Activated T-cell treated with anti-CD3 and anti-CD28 coated beads, Interleukin-2, amount 50 U/mL, for 4 hours (primary cell): ENCODE measurements at places on chromosomes 3 and 15. TPM values are rescaled to one million over a fixed set of nuclear protein-coding genes. Genes with fewer than 3 reads are reported as not detected.

- no peak for DNase-seq
Observed at GRCh38 chr15:22258398-22259150, 178.2 kb downstream of the OR4M2 start.

GRCh38 chr3:26703519-26703918, 80.9 kb downstream of the LRRC3B start:
- no peak for DNase-seq

Gene PLA2G4F
- total RNA-seq, result 0.30 TPM

- DNase-seq, result no peak
Observed at GRCh38 chr15:74789741-74790079, 7.8 kb downstream of the CSK start.

Gene IL17RE
- 0.73 TPM for total RNA-seq

DNA sequence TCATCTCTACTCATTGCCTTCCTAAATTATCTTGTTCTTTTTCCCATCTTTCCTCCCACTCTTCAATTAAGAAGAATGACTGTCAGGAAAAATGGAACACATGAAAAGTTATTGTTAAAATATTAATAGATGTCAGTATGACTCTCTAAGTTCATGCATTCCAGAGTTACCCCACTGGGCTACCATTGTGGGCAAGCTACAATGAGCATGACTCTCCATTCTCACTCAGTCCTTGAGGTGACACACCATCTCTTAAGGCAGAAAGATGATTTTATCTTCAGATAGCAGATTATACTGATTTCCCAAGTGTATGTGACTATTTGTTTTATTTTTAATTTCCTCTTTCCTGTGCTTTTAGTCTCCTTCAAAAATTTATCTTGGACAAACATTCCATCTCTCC, 144.3 kb downstream of the ALCAM start:
- no peak for DNase-seq

DNA sequence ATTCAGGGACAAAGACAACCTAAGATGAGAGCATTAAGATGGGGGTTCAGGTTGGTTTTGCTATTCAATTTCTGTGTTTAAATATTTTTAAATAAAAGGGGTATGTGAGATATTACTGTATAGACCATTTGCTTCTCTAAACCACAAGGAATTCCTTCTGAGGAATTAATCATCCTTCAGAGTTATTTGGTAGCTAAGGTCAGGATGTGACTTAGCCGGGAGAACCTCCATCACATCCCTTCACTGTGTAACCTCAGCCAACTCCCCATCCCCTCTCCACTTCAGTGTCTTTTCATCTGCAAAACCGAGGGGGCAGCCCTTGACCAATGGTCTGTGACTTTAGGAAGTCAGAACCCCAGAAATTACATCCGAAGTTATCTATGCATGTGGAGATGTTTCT, 48.7 kb upstream of the SKOR1 start:
- no peak for DNase-seq

- no peak for DNase-seq
Observed at GRCh38 chr3:111857474-111857873, 1.6 kb upstream of the PHLDB2 start.

DNA sequence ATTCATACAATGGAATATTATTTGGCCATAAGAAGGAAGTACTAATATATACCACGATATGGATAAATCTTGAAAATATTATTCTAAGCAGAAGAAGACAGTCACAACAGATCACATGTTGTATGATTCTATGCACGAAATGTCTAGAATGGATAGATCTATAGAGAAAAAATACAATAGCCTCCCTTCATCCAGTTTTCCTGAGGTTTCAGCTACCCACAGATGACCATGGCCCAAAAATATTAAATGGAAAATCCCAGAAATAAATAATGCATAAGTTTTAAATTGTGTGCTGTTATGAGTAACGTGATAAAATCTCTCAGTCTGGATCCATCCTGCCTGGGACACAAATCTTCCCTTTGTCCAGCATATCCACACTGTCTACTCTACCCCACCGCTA, 162.2 kb upstream of the ST8SIA2 start:
- no peak for DNase-seq

DNA sequence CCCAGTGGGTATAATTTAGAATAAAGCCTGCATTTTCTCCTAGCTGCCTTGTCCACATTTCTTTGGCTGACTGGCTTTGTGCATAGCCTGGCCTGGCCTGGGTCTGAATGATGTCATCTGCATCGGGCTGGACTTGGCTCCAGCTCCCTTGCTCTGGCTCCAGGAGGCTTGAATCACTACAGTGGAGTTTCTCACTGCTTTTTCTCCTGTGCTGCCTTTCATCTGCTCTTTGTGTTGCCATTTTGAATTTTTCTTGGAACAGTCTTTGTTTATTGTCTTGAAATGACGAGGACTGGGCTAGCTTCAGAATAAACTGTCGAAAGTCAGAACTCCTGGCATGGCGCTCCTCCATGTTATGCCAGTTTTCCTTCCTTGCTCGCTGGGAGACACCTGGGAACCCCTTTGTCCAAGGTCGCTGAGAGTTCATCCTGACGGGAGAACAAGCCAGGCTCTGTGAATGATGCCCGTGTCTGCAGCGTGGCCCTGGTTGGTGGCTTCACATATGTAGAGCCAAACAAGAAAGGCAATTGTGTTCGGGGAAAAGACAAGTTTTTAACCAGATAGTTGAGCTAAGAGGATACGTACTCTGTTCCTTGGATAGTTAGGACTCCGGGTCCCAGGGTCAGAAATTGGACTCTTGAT, 258.9 kb downstream of the PDZRN3 start:
- DNase-seq, result no peak

GRCh38 chr3:152069871-152070270, 196.4 kb downstream of the SUCNR1 start:
- no peak for DNase-seq

DNA sequence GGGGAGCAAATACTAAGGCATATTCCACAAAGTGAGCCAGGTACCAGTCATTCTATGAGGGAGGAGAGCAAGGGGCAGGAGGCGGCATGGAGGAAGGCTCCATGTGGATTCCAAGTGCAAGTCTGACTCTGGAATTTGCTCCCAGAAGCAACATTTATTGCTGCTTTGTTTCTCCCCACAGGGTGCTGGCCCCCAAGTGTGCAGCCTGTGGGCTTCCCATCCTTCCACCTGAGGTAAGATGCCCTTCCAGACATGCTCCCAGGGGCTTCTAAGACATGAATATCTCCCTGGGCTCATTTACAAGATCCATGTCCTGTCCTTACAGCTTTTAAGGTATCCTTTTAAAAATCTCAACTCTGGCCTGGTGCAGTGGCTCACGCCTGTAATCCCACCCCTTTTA, 15.9 kb upstream of the SACM1L start:
- no peak for DNase-seq

Gene CCNB2
- total RNA-seq, result 1.8 TPM

DNA sequence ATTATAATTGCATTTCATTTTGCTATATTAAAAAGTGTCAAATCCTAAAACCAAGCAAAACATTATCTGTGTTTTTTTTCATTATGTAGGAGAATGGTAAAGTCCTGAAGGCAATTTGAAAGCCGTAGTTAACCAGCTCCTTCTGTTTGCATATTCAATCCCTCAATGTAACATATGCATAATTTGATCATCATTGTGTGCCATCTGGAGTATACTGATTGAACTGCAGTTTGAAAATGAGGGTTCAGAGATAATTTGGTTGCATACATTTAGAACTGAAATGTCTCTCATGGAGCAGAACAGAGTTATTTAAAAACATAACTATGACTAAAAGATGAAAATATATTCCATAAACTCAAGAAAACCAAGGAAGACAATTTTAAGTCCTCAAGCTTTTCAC, 518.6 kb downstream of the GBE1 start:
- no peak for DNase-seq

Gene IL12A
- total RNA-seq, result 0.22 TPM

Gene GOLGA8N
- 0.71 TPM for total RNA-seq
